Occipital lobe (tissue), 3 donors: ENCODE measurements at places on chromosomes 3 and 15. TPM values are rescaled to one million over a fixed set of nuclear protein-coding genes. Genes with fewer than 3 reads are reported as not detected.

Gene HGD
- total RNA-seq = 1.1 TPM

Gene TJP1
- 48.7 TPM for total RNA-seq

- no peak for DNase-seq
Measured at GRCh38 chr3:16318176-16318575, 53.2 kb downstream of the OXNAD1 start.

DNA sequence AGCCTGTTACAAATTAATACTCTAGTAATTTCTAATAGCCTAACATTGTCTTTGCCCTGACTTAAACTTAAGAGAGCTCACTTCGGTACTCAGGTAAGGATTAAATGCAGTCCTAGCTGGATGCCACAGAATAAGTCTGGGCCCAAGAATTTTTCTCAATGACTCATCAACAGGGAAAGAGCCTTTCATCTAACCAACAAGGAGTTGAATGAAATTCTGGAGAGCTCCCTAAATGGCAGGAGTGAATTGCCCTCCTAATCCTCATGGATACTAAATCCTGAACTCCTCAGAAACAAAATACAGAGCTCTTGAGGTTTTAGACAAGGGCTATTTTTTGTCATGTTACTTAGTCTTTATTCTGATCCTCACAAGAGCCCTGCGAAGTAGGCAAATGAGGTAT, 159.5 kb downstream of the PLCH1 start:
- DNase-seq = no peak

GRCh38 chr3:85783291-85783690, 824.5 kb downstream of the CADM2 start:
- no peak for DNase-seq

Gene CHRM5
- total RNA-seq = 0.47 TPM

DNA sequence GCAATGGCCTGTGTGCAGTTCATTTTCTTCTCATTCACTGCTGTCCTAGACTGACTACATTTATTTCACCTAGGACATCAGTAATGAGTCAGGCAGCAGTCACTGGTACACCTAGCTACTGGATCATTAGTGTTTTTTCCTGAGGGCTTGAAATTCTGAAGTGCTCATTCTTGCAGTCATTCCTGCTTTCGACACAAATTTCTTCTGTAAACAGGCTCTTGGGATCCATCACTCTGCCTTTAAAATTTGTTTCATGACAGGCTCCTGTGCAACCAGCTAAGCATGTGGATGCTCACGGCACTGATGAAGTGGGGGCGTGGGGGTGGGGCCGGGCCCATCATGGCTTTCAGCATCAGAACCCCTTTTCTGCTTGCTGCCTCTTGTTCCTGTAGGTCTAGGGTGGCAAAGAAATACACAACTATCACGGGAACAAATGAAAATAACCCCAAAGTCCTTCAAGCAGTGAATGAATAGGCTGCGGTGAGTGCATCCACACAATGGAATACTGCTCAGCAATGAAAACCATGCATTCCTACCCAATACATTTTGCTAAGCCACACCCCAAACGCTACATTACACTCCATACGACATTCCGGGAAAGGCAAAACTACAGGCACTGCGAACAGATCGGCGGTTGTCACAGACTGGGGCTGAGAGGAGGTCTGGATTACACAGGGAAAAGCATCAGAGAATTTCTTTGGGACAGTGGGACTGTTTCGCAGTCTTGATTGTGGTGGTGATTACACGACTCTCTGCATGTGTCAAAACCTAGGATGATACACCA, 9.3 kb upstream of the MELTF start:
- no peak for DNase-seq

GRCh38 chr3:87607234-87607633, 330.9 kb upstream of the POU1F1 start:
- DNase-seq = no peak

Gene LMOD3
- 0.16 TPM for total RNA-seq

Gene TPRG1
- total RNA-seq = 0.94 TPM

DNA sequence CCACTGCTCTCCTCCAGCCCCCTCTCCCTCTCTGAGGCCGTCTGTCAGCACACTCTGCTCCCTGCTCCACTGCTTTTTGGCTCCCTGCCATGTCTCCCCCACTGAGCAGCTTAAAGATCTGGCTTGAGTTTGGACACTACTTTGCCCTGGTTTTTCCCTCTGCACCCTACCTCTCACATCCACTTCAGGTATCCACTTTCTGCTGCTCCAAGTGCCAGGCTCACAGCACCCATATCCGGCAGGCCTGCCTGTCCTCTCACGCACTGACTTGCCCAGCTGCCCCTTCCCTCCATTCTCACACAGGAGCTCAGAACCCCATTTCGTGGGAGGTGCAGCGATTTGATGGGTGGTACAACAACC, 3.7 kb downstream of the DUOX1 start:
- no peak for DNase-seq
